ENCODE measurements at places on chromosomes 3 and 15. TPM values are rescaled to one million over a fixed set of nuclear protein-coding genes. Genes with fewer than 3 reads are reported as not detected.

GRCh38 chr15:78360367-78360801 lies 20.2 kb downstream of the CRABP1 start:
- H3K27ac ChIP-seq: no peak overlapping the region
- no peaks in the 10 kb centered on the region for H3K36me3 ChIP-seq
- H3K4me3 ChIP-seq: no peak overlapping the region
- no peak for DNase-seq
- H3K4me1 ChIP-seq: no peaks in the 10 kb centered on the region

The LYZL4 gene
- polyA plus RNA-seq: not detected

The CYP8B1 gene
- not detected for polyA plus RNA-seq

The C2CD4A gene
- 0.28 TPM for polyA plus RNA-seq

- DNase-seq: peak; percentile 40
- H3K4me1 ChIP-seq: peaks cover 40% of the 10 kb centered on the region
- peak overlapping the region; percentile 91 for H3K4me3 ChIP-seq
- H3K27me3 ChIP-seq: no peaks in the 10 kb centered on the region
- H3K36me3 ChIP-seq: no peaks in the 10 kb centered on the region
Observed at GRCh38 chr3:5122741-5123706, 932 bp downstream of the ARL8B start.
